ACHN (cell line): ENCODE measurements at places on chromosomes 12 and 14.
A peak's percentile ranks its signal among the peaks of the same experiment; 100 is the strongest.

DNA sequence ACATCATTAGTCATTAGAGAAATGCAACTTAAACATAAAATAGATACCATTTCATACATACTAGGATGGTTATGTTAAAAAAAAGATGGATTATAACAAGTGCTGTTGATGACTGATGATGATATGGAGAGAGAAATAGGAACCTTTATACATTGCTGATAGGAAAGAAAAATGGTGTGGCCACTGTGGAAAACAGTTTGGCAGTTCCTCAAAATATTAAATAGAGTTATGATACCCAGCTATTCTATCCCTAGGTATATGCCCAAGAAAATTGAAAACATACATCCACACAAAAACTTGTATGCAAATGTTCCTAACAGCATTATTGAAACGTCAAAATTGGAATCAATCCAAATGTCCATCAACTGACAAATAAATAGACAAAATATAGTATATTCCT is 170.1 kb downstream of the ADAMTS20 start:
- no peak for DNase-seq

GRCh38 chr12:120720234-120720986 is 5.2 kb upstream of the ACADS start:
- peak; percentile 49 for DNase-seq

DNA sequence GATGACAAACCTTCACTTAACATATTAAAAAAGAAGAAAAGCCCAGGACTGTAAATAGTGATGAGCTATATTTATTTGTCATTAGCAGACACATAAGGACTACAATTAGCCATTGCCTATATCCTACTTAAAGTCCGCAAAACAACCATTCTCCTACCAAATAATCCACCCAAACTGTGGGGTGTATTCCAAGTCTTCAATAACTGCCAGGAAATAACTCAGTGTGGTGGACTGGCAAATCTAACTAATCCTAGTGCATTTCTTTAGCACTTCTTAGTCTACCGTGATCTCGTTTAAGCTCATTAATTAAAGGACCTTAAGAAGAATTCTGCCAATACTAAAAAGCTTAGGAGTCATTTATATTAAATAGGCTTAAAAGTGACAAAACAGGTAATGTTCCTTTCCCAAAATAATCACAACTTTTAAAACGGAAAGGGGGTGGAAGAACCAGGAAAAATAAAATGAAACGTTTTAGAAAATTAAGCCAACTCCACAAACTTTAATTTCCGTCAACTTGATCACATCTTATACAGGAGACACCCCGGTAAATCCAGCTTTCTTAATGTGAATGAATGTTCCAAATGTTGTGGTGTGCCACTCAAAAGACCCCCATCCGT is 1.8 kb downstream of the NOVA1 start:
- no peak for DNase-seq

GRCh38 chr12:131865180-131865875 is 29.1 kb upstream of the ULK1 start:
- DNase-seq: peak; percentile 97

DNA sequence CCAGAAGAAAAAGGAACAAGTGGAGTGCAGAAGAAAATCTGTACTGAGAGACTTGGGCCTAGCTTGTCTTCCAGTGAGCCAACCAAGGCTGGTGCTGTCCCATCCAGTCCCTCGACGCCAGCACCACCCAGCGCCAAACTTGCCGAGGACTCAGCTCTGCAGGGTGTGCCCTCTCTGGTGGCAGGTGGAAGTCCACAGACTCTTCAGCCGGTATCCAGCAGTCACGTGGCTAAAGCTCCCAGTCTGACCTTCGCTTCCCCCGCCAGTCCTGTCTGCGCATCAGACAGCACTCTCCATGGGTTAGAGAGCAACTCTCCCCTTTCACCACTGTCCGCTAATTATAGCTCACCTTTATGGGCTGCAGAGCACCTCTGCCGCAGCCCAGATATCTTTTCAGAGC is 15.6 kb downstream of the CIPC start:
- DNase-seq: no peak

- no peak for DNase-seq
Measured at GRCh38 chr12:107845980-107846659, 71.6 kb downstream of the ASCL4 start.

DNA sequence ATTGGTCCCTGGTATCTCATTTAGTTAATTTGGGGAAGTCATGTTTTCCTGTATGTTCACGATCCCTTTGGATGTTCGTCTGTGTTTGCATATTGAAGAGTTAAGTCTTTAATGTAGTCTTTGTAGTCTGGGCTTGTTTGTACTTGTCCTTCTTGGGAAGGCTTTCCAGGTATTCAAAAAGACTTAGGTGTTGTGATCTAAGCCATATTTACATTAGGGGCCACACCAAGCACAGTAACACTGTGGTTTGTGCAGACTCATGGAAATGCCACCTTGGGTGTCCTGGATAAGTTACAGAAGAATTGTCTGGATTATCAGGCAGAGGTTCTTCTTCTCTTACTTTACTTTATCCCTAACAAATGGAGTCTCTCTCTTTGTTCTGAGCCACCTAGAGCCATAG is 380.3 kb downstream of the CCER1 start:
- DNase-seq: no peak

GRCh38 chr12:117097159-117097558 is 2.1 kb downstream of the TESC start:
- no peak for DNase-seq

- peak; percentile 22 for DNase-seq
Measured at GRCh38 chr12:27434673-27435565, 11.6 kb upstream of the SMCO2 start.

DNA sequence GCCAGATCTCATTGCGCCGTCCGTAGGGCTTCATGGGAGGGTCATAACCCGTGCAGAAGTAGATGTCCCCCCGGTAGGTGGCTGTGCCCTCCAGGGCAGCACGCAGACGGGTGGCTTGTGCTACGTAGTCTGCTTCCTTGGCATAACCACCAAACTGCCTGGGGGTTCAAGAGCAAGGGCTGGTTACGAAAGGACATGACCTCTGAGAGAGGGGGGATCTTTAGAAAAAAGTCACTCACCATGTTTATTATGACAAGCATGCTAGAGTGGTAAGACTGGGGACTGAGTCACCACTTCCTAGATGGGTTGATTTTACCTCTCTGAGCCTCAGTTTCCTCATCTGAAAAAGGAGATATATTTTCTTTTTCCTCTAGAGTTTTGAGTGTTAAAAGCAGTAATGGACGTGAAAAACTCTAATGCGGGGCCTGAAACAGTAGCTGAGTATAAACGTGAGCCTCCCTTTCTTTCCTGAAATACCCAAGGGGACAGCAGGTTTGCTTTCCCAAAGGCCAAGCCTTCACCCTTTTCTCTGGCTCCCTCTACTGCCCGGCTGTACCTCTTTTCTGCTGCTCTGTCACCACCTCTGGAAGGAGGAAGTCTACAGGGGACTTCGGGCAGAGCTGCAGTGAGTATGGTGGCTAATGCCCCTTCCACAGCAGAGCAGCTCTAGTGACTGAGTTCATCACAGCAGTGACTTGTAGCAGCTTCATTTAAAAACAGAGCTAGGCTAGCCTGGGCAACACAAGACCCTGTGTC is 23.5 kb upstream of the GPRC5D start:
- peak; percentile 89 for DNase-seq

- peak; percentile 78 for DNase-seq
Measured at GRCh38 chr12:1776170-1776921, 44.0 kb upstream of the LRTM2 start.

DNA sequence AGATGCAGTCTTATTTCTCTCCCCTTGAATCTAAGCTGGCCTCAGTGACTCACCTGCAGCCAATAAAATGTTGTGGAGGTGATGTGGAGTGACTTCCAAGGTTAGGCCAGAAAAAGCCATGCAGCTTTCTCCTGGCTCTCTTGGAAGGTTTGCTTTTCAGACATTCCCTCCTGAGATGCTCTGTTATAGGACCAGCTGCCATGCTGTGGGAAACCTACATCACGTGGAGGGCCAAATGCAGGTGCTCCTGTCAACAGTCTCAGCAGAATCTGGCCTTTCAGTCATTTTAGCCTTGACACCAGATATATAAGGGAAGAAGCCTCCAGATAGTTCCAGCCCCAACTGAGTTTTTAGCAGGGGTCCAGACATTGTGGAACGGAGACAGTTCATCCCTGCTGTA is 38.1 kb upstream of the DACT1 start:
- no peak for DNase-seq

DNA sequence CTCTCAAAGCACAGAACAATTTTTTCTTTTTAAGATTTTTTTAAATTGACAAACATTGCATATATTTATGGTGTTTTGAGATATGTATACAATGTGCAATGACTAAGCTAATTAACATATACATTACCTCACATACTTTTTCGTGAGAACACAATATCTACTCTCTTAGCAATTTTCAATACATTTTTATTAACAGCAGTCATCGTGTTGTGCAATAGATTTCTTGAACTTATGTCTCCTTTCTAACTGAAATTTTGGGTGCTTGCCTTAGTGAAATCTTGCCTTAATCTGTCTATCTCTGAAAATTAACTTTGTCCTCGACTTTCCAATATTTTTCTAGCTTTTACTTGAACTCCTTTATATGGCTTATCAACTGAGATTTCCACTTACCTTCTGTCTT is 6.8 kb downstream of the OR10A7 start:
- DNase-seq: no peak
